ENCODE measurements at places on chromosomes 1 and 21.

GRCh38 chr1:235503403-235504121 is 690 bp downstream of the B3GALNT2 start:
- peak; percentile 73 for DNase-seq

DNA sequence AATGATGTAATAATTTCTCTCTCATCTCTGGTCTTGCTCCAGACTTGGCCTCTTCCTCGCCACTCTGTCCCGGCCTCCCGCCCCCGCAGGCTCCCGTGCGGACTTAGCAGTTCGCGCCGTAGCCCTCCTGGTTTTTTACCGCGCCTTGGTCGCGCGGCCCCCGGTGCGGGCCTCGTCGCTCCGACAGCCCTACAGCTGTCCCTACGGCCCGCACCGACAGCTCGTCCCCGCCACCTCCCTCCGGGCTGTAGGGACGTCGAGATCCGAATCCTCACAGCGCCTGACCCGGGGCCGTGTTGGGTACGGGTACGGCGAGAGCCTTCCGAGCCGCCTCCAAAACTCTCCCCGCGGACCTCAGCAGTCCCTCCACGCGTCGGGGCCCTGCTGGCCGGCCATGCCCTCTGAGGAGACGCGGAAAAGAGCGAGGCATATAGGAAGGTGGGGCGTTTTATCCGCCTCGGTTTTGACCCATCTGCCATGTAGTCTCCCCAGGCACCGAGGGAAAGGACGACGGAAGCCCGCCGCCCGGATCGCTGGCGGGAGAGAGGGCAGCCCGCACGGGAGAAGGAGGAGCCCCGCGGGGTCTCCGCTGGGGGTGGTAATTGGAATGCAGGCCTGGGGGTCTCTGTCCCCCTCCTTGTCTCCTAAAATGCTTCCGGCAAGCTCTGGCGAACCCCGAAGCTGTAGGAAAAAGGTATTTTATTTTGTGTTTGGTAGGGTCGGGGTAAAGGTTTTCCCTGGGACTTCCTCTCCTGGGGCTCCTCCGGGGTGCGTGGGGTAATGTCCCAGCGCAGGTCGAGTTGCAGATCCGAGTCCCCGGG is 3.3 kb downstream of the LHX4 start:
- DNase-seq, result no peak

DNA sequence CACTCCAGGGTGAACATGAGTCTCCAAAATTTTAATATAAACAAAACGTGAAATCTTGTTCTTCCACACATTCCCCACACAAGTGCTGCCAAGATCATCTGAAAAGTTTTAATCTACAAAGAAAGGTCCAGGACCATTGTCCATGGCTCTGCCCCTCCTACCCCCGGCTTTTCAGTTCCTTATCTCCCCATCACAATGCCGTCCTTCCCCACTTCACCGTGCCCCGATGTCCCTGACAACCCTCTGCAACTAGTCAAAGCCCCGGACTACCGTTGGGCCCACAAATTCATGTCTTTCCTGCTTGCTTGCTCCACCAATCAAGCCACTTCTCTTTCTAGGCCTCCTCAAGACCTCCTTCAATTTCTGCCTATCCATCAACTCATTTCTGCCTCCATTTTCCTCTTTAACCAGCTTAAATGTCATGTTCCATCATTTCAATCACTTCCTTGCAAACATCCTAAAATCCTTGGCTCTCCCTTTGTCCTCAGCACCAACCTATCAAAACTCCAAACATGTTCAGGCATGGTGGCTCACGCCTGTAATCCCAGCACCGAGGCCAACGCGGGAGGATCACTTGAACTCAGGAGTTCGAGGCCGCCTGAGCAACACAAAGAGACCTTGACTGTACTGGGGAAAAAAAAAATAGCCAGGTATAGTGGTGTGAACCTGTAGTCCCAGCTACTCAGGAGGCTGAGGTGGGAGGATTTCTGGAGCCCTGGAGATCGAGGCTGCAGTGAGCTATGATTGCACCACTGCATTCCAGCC is 14.0 kb upstream of the BMP8B start:
- DNase-seq, result no peak

DNA sequence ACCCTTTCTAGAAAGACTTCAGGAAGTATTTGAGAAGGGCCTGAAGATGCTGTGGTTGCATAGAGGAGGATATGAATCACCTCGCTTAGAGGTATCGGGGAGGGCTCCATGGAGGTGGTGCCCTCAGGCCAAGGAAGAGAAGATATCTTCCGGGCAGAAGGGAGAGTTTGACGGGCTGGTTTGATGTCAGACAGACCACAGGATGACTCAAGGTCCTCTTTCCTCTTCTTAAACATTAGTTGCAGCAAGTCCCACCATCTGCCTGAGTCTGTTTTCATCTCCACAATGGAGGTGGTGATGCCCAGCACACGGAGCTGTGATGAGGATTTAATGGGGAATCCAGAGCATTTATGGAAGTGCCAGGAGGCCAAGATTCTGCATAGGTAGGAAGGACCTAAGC is 25.1 kb upstream of the RUNX3 start:
- DNase-seq, result no peak

- no peak for DNase-seq
These were observed 129.6 kb downstream of the LRRC40 start for GRCh38 chr1:70075761-70076160.

- no peak for DNase-seq
These were observed 80.7 kb downstream of the ATP5PO start for GRCh38 chr21:33834801-33835500.

- no peak for DNase-seq
These were observed 141.8 kb upstream of the ZRANB2 start for GRCh38 chr1:71222668-71223067.

GRCh38 chr21:43657355-43658087 is 1.8 kb downstream of the HSF2BP start:
- DNase-seq, result no peak

DNA sequence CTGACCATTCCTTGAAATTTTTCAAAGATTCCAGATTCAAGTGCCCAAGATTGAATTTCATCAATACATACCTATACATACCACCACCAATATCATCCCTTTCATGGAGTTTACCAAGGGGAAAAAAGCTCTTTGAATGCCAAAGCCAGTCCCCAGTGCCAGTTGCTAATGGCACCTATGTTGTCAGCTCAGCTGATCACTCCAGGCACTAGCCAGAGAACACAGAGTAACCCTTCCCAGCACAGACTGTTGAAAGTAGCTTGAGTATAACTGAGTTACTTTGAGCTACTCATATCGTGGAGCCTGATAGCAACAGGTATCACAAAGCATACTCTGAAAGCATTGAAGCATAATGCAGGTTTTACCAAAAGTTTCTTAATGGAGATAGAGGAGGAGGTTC is 133.9 kb upstream of the NFIA start:
- no peak for DNase-seq

DNA sequence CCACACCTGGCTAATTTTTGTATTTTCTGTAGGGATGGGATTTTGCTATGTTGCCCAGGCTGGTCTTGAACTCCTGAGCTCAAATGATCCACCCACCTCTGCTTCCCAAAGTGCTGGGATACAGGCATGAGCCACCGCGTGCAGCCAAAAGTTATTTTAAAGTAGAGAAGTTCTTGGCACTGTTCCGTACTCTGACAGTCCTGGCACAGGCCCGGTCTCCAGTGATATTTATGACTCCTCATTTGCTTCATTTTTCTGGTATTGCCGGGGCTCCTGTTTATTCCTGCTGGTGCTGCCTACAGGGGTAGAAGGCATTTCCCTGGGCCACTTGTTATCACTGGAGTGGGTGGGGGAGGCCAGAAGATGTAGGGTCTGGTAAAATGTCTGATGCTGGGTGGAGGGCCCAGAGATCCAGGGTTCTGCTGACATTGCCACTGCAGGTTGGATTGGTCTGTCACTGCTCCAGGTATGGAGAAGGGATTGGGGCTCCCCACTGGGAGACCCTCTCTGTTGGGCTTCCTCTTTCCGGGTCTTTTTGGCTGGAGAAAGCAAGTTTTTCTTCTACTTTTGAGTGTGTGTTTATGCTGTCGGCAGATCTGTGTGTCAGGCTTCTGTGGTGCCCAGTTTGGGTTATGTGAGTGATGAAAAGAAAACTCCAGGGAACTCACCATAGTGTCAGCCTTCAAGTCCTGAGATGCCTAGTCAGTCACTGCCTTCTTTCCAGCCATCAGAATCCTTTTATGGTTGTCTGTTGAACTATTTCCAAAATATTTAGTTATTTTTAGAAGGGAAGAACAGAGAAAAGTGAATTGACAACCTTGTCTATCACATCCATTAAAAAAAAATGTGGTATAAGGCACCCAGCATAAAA is 4.5 kb downstream of the MROH7 start:
- no peak for DNase-seq

DNA sequence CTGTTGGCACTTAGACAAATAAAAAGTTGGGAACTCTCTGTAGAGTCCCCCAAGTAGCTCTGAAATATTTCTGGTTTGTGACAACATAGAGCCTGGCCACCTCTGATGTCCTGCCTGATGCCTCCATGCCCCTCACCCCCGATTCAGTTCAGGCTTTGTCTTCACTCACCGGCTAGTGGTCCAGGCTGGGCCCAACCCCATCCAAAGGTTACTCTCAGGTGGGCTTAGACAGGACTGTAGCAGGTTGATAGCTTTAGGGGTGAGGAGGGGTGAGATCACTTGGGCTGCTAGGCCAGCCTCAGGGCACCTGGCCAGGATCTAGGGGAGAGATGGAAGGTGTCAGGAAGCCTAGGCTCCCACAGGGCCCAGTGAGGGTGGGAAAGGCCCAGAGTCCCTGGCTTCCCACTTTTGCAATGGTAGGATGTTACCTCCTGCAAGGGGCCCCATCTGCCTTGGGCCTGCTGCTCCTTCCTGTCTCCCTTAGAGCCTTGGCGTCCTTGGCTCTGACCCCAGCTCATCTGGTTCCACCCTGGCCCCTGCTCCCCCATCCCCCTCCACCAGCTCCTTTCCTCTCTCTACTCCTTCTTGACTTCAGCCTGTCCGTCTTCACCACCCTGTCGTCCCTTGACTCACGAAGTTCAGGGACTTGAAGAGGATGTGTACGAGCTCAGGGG is 6.7 kb downstream of the EPS8L3 start:
- no peak for DNase-seq

- no peak for DNase-seq
These were observed 157.0 kb downstream of the RYR2 start for GRCh38 chr1:237199026-237199425.

GRCh38 chr1:230153641-230154296 is 86.7 kb downstream of the GALNT2 start:
- DNase-seq, result peak; percentile 79

- DNase-seq, result peak; percentile 18
These were observed 27.4 kb downstream of the SYF2 start for GRCh38 chr1:25204797-25205480.

DNA sequence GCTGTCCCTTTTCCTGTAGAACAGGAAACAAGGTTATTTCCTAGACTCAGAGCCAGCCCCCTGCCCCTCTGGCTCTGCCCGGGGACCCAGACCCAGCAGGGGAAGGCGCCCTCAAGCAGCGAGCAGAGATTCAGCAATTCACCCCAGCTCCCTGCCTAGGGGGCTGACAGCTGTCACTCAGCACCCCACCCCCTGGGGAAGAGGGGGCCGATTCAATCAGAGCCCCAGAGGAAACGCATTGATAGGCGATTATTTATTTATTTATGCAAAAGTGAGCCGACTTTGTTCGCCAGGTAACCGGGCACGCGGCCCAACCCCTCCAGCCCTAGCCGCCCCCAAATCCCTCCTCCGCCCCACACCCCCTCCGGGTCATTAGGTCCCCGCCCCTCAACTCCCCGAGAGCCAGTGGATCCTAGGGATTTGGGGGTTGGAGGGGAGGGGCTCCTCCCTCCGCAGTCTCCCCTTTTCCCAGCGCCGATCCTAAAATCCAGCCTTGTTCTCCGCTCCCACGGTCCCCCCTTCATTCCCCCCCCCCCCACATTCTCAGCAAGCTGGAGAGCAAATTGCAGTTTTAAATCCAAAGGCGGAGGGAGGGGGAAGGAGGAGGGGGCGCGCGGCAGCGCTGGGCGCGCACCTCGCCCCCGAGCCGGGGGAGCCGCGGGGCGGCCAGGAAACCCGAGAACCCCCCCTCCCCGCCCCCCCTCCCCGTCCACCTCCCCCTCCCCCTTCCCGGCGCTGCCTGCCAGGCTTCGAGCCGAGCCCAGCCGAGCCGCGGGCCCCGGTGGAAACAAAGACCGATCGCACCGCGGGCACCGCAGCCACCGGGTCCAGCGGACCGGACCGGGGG is 1.3 kb downstream of the AHDC1 start:
- DNase-seq, result peak; percentile 79

- DNase-seq, result no peak
These were observed 20.9 kb upstream of the DYNLT5 start for GRCh38 chr1:66731170-66731865.

- peak; percentile 54 for DNase-seq
These were observed 47.8 kb downstream of the PACC1 start for GRCh38 chr1:212366901-212367300.

GRCh38 chr21:36981977-36982700 is 15.7 kb upstream of the HLCS start:
- DNase-seq, result no peak

- DNase-seq, result no peak
These were observed 254.8 kb upstream of the VAMP3 start for GRCh38 chr1:7516341-7516740.

DNA sequence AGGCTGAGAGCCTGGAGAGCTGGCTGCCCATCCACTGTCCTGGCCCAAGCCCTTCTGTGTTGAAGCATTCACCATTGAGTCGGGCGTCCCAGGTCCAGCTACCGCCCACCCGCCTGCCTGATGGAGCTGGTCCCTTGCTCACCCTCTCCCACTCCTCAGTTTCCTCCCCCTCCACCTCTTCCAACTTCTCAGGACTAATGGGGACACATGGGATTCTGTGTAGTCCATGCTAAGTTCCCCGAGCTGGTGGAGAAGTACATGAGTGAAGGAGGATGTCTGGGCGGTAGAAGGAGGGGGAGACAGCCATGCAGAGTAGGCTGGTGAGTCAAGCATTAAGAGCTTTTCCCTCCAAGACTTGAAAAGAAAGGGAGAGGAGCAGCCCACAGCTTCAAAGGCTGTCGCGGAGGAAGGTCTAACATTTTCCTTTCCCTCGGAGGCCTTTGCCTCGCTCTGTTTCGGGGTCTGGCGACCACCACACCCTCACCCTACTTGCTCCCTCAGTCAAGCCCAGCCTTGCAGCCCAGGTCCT is 561 bp downstream of the SLC26A9 start:
- DNase-seq, result no peak

- DNase-seq, result peak; percentile 40
These were observed 59.0 kb upstream of the BCAR3 start for GRCh38 chr1:93740601-93741031.

DNA sequence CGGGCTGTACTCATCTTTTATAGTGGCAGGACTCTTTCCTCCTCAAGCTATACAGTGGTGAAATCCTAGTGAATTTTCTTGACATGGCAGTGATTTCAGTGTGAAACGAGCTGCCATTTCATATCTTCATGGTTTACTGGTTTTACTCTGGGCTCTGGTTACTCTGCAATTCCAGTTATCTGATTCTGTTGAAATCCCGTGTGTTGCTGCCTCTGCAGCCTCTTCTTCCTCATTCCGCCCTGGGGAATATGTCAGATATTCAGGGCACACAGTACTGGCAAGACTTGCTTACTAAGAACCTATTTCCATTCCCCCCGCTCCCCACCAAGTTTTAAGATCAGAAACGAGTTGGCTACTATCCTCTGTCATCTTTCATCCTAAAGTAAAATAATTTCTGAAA is 7.9 kb upstream of the OR2B11 start:
- no peak for DNase-seq

Measured in foreskin fibroblast (primary cell).